ENCODE measurements at places on chromosomes 12 and 14. TPM values are rescaled to one million over a fixed set of nuclear protein-coding genes. Genes with fewer than 3 reads are reported as not detected.

Gene ACOT4
- 2.1 TPM for total RNA-seq

Gene NXPH4
- 3.8 TPM for total RNA-seq

Gene ATP5F1B
- 925 TPM for total RNA-seq

Gene TAS2R42
- total RNA-seq: not detected
